CD4-positive, alpha-beta T cell (primary cell): ENCODE measurements at places on chromosomes 7 and 10. TPM values are rescaled to one million over a fixed set of nuclear protein-coding genes. Genes with fewer than 3 reads are reported as not detected.

The MRLN gene
- total RNA-seq, result 0.56 TPM

The EGR2 gene
- 3.2 TPM for total RNA-seq

The CALY gene
- 3.8 TPM for total RNA-seq

The ANKRD2 gene
- not detected for total RNA-seq

The NAT16 gene
- not detected for total RNA-seq

The C10orf62 gene
- total RNA-seq, result not detected

The CPXM2 gene
- total RNA-seq, result not detected

The TACR2 gene
- not detected for total RNA-seq

The HGF gene
- not detected for total RNA-seq

The ASB10 gene
- not detected for total RNA-seq

The SKIDA1 gene
- total RNA-seq, result 0.22 TPM

The CYP26A1 gene
- total RNA-seq, result not detected

The AQP1 gene
- 0.17 TPM for total RNA-seq

The PCLO gene
- total RNA-seq, result not detected

The HOXA1 gene
- 0.22 TPM for total RNA-seq

The ATOH7 gene
- total RNA-seq, result not detected

The SFTPA1 gene
- total RNA-seq, result not detected

The AKR1C1 gene
- 2.6 TPM for total RNA-seq

The TMEM273 gene
- total RNA-seq, result 2.2 TPM

The HOXA7 gene
- total RNA-seq, result not detected

The SLC26A3 gene
- total RNA-seq, result not detected

The UROS gene
- total RNA-seq, result 18.2 TPM

The BHLHA15 gene
- total RNA-seq, result not detected

The FAM180A gene
- total RNA-seq, result not detected

The MPP7 gene
- total RNA-seq, result 32.5 TPM

The ZNF467 gene
- 4.3 TPM for total RNA-seq

The OR6V1 gene
- not detected for total RNA-seq

The NEURL1 gene
- 0.85 TPM for total RNA-seq

The MOSPD3 gene
- total RNA-seq, result 10.9 TPM

The CALML5 gene
- total RNA-seq, result not detected

The CCDC172 gene
- total RNA-seq, result not detected

The RSU1 gene
- 28.8 TPM for total RNA-seq

The HKDC1 gene
- 3.1 TPM for total RNA-seq

The CD36 gene
- total RNA-seq, result 1.7 TPM
